ENCODE measurements at places on chromosomes 6 and 20. TPM values are rescaled to one million over a fixed set of nuclear protein-coding genes. Genes with fewer than 3 reads are reported as not detected.

Gene HCRTR2
- total RNA-seq, result not detected

Gene LHFPL5
- not detected for total RNA-seq

Gene TSHZ2
- total RNA-seq, result 5.4 TPM

Gene HLA-DRB5
- 14.0 TPM for total RNA-seq

Gene OR12D3
- total RNA-seq, result not detected

Gene OR2H2
- total RNA-seq, result not detected

Gene SUMO4
- total RNA-seq, result 8.5 TPM

Gene PNPLA1
- total RNA-seq, result not detected
